ENCODE measurements at places on chromosomes 3 and 15. TPM values are rescaled to one million over a fixed set of nuclear protein-coding genes. Genes with fewer than 3 reads are reported as not detected.

The GNB4 gene
- total RNA-seq: 19.9 TPM

The HYAL1 gene
- 5.0 TPM for total RNA-seq

The WDR76 gene
- 8.2 TPM for total RNA-seq

The SLC7A14 gene
- total RNA-seq: not detected

GRCh38 chr3:187025656-187026316, 95.5 kb downstream of the ST6GAL1 start:
- no peaks in the 10 kb centered on the region for H3K36me3 ChIP-seq
- DNase-seq: no peak
- no peaks in the 10 kb centered on the region for H3K27me3 ChIP-seq
- peak overlapping the region; percentile 85 for H3K27ac ChIP-seq
- H3K4me3 ChIP-seq: no peak overlapping the region

- no peak for DNase-seq
- H3K27me3 ChIP-seq: no peaks in the 10 kb centered on the region
- H3K4me1 ChIP-seq: no peaks in the 10 kb centered on the region
- H3K4me3 ChIP-seq: no peak overlapping the region
Observed at GRCh38 chr3:148173851-148174250, 523.9 kb upstream of the AGTR1 start.

- no peaks in the 10 kb centered on the region for H3K27me3 ChIP-seq
- H3K4me3 ChIP-seq: no peak overlapping the region
- H3K4me1 ChIP-seq: peaks cover 22% of the 10 kb centered on the region
- H3K36me3 ChIP-seq: no peaks in the 10 kb centered on the region
- no peak for DNase-seq
- H3K27ac ChIP-seq: no peak overlapping the region
Observed at GRCh38 chr3:43323541-43323940, 37.2 kb downstream of the SNRK start.

DNA sequence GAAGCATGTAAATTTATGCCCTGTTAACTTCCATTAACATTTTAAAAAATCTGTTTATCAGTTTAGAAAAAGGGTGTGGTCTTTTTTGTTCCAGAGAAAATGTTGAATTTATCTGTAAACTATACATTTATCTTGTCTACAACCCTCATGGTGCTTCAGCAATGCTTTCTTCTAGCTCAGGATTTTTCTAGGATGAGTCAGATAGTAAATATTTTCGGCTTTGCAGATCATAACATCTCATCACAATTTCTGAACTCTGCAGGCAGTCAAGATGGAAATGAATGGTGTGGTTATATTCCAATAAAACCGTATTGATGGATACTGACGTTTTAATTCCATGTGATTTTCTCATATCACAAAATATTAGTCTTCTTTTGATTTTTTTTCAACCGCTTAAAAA, 70.5 kb upstream of the FOXB1 start:
- H3K27me3 ChIP-seq: no peaks in the 10 kb centered on the region
- H3K36me3 ChIP-seq: no peaks in the 10 kb centered on the region
- H3K27ac ChIP-seq: no peak overlapping the region
- no peak for DNase-seq

DNA sequence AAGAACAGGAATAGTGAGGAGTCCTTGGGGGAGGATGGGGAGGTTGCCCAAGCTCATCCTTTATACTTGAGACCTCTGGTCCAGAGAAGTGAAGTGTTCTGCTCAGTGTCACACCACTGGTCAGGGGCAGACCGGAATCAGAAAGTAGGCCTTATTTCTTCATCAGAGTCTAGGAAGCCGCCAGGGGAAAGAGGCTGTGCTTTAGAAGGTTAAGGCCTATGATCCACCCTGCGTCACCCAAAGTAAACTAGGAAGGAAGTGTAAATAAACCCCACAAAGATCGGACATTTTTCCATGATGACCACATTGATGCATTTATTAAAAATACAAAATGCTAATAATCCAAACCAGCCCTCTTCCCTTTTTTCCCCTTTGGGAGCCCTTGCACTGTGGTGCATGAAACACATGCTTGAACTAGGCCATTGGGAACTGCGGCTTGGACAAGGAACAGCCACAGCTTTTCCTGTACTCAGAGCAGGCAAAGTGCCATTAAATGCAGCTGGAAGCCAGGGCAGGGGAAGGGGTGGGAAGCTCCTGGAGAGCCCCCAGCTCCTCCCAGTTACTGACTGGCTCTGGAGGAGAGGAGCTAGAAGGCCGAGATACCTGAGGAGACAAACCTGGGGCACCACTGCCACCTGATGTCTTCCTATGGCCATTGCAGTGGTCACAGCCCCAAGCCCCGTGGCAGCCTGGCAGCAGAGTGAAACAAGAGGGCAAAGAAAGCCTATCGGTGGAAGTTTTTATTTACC, 37.0 kb downstream of the CDC25A start:
- H3K4me1 ChIP-seq: peaks cover 4% of the 10 kb centered on the region
- H3K4me3 ChIP-seq: no peak overlapping the region
- no peaks in the 10 kb centered on the region for H3K27me3 ChIP-seq
- no peak overlapping the region for H3K27ac ChIP-seq
- peak; percentile 89 for DNase-seq
- H3K36me3 ChIP-seq: no peaks in the 10 kb centered on the region

GRCh38 chr15:39052323-39052705, 487.7 kb upstream of the RASGRP1 start:
- H3K4me3 ChIP-seq: no peak overlapping the region
- peaks cover 23% of the 10 kb centered on the region for H3K4me1 ChIP-seq
- H3K27ac ChIP-seq: no peak overlapping the region
- no peak for DNase-seq
- H3K27me3 ChIP-seq: no peaks in the 10 kb centered on the region

DNA sequence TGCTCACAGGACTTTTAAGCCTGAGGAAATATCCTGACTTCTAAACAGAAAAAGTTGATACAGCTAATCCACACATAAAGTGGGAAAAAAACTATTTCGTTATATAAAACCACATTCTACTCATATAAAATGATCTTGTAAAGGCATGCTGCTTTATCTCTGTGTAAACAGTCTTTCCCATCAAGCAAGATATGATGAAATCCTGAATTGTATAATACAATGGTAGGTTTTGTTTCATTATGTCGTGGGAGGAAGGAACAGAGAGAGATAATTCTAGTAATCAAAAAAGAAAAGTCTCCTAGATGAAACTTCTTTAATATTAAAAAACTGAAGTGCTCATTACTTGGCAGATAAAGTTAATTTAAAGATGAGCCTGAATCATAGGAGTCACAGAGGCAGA, 92.6 kb upstream of the SNTN start:
- no peaks in the 10 kb centered on the region for H3K4me1 ChIP-seq
- no peaks in the 10 kb centered on the region for H3K27me3 ChIP-seq
- DNase-seq: no peak
- no peak overlapping the region for H3K4me3 ChIP-seq
- no peak overlapping the region for H3K27ac ChIP-seq
- H3K36me3 ChIP-seq: no peaks in the 10 kb centered on the region

DNA sequence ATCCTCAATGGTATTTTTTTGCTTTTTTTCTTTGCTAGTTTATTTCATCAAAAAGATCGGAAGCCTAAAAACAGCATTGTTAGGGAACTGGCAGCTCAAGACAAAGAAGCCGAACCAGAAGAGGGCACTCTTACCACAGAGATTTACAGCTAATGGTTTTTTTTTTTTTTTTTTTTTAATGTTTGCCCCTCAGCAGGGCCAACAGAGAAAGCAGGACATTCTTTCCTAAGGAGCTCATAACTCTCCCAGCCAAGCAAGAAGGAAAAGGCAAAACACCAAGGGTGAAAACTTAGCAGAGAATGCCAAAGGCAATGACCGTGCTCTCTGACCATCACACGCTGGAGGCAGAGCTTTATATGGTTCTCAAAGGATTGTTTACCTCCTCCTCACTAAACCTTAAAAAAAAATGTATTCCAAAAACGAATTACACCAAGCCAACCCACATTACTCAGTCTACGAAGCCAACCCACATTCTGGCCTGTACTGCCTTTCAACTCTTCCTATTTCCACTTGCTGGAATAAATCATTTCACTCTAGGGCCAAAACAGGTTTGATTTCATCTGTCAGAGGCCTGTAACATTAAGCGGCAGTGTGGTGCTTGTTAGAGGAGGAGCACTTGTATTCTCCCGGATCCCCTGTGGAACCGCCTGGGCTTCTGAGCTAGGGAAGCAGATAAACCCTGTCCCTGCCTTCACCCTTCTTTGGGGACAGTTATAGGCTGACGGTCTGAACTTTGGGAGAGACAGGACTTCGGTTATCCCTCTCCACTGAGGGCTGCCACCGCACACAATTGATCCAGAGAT, 35.6 kb upstream of the GYG1 start:
- no peak overlapping the region for H3K27ac ChIP-seq
- H3K36me3 ChIP-seq: no peaks in the 10 kb centered on the region
- DNase-seq: peak; percentile 94
- no peak overlapping the region for H3K4me3 ChIP-seq

DNA sequence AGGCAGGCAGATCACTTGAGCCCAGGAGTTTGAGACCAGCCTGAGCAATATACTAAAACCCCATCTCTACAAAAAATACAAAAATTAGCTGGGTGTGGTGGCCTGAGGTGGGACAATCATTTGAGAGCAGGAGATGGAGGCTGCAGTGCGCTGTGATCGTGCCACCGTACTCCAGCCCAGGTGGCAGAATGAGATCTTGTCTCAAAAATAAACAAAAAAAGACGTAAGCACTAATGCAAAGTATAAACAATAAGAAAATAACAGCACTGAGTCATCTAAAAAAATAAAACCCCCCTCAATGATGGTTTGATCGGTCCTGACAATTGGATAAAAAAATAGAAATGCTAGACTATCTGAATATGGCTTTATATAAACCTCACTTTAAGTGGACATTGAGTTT, 3.6 kb downstream of the PPP1R2 start:
- no peak overlapping the region for H3K27ac ChIP-seq
- H3K27me3 ChIP-seq: no peaks in the 10 kb centered on the region

GRCh38 chr3:193863657-193864357, 270.8 kb downstream of the OPA1 start:
- H3K4me1 ChIP-seq: peaks cover 9% of the 10 kb centered on the region
- H3K36me3 ChIP-seq: no peaks in the 10 kb centered on the region
- peaks cover 3% of the 10 kb centered on the region for H3K27me3 ChIP-seq
- no peak overlapping the region for H3K4me3 ChIP-seq
- no peak overlapping the region for H3K27ac ChIP-seq

- no peak overlapping the region for H3K27ac ChIP-seq
- H3K4me3 ChIP-seq: no peak overlapping the region
- H3K4me1 ChIP-seq: peaks cover 6% of the 10 kb centered on the region
Observed at GRCh38 chr3:10119376-10119775, 3.9 kb downstream of the BRK1 start.

All from cardiac muscle cell (in vitro differentiated cells and primary cell).